ENCODE measurements at places on chromosomes 5 and 9.

GRCh38 chr5:81786991-81787390 lies 36.1 kb upstream of the SSBP2 start:
- DNase-seq: no peak

DNA sequence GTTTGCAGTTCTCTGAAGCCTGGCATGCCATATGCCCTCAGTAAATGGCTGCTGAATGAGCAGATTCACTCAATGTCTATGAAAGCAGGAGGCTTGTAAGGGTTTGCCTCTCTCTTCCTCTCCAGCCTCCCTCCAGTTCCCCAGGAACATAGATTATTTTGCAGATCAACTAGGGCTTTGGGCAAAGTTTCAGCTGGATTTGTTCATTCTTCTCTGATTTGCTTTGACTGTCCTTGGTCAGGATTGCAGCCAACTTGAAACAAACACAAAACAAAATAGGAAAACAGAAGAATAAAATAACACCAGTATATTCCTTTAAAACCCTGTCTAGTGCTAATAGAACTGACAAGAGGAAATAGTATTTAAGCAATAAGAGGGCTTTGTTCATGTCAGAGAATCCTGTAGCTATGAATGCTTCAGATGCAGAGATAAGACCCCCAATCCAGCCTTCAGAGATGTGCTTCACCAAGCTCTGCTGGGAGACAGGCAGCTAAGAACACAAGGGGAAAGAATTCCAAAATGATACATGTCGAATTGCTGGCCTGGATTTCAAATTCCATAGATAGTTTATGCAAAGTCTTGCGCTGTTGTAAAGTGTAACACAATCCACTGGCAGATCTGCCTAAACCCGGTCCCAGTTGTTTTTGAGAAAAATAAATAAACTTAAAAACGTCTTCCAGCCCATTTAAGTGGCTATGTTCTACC lies 174.3 kb downstream of the PAPPA start:
- DNase-seq: no peak

GRCh38 chr9:132381966-132382541 lies 24.6 kb downstream of the TTF1 start:
- DNase-seq: no peak

- DNase-seq: no peak
Observed at GRCh38 chr9:108290839-108291585, 564.8 kb downstream of the ACTL7B start.

DNA sequence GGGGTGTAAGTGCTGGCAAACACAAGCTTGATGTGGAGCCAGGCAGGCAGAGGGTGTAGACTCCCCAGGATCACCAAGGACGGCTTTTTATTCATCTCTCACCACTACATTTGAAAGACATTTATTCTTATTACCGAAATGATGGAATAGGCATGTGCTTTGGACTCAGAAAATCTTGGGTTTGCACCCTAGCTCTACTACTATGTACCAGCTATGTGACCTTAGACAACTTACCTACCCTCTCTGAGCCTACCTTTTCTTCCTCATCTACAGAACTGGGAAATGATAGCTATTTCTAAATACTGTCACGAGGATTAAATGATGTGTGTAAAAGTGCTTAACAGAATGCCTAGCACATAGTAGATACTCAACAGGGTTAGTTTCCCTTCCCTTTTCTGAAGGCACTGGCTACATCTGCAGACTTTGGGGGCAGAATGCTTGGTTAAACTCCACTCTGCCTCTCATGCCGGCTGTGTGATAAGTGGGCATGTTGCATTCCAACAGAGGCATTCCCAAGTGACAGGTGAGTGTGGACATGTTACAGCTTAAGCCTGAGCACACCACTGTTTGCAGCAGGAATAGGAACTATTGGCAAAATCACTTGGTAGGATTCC lies 94.8 kb downstream of the SLC1A3 start:
- no peak for DNase-seq

DNA sequence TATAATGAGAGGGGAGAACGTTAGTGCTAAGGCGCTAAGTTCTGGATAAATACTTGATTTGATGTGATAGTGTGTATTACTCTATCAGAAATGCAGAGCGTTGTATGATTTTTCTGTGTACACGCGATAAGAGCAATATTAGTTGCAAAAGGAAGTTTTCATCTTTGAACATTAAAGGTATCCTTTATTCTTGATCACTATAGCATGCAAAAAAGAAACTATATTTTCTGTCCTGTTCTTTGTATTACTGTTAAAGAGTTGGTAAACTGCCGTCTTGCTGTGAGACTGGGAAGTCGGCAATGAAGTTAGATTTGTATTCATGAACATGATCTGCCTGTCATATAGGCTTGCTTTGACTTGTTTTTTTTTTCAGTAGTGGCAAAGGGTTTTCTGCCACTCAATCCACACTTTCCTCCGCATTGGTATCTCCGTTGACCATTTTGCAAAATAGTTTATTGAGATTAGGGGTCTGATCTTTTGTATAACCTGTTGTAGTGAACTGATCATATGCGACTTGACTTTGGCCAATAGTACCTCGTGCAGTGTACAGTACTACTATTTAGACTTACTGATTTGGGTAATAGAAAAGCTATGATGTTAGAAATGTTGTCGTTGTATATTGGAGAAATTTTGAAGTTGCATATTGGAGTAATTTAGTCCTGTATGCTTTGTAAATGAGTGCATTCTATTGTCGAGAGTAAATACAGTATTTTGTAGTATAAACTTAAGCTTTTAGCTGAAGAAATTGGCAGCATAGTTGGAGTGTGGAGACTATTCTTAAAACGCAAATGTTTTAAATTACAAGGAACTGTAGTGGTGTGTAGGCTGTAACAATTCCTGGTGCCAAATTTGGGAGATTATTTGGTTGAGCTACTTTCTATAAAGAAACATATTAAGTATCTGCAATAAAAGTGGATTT lies 1.7 kb downstream of the DENND4C start:
- DNase-seq: no peak

- DNase-seq: no peak
Observed at GRCh38 chr9:81759680-81760215, 70.4 kb upstream of the TLE1 start.

DNA sequence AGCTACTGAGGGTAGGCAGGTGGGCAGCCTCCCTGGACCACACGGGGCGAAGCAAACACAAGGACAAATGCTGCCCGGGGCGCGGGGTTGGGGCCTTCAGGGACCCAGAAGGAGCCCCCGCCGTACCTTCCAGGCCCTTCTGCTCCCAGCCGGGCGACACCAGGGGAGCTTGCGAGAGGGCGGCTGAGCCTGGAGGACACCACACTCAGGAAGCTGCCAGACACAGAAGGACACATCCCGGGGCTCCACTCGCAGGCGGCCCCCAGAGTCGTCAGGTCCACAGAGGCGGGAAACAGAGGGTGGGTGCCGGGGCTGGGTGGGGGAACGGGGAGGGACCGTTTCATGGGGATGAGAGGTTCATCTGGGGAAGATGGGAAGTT lies 58.5 kb upstream of the UBAC1 start:
- DNase-seq: no peak

- DNase-seq: no peak
Observed at GRCh38 chr5:87170799-87171198, 96.9 kb upstream of the RASA1 start.

GRCh38 chr5:61811052-61811451 lies 479.0 kb downstream of the ZSWIM6 start:
- no peak for DNase-seq

GRCh38 chr9:128204858-128205257 lies 1.7 kb downstream of the DNM1 start:
- no peak for DNase-seq

- DNase-seq: no peak
Observed at GRCh38 chr9:16306586-16306985, 563.9 kb downstream of the BNC2 start.

DNA sequence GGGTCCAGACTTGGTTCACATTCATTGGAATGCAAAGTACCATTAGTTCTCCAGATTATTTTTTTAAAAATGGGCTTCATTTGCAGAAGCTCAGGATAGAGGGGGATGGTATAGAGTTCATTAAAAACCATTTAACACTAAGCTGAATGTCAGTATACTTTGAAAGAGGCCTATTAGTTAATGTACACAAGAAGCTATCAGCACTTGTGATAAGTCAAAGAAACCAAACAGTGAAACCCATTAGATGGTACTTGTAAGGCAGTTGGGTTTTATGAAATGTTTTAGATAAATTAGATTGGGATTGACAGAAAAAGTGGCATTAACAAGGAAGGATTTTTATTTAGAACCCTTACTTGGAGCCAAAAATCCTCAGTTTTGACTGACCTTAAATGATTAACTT lies 229.2 kb upstream of the MPDZ start:
- DNase-seq: no peak

DNA sequence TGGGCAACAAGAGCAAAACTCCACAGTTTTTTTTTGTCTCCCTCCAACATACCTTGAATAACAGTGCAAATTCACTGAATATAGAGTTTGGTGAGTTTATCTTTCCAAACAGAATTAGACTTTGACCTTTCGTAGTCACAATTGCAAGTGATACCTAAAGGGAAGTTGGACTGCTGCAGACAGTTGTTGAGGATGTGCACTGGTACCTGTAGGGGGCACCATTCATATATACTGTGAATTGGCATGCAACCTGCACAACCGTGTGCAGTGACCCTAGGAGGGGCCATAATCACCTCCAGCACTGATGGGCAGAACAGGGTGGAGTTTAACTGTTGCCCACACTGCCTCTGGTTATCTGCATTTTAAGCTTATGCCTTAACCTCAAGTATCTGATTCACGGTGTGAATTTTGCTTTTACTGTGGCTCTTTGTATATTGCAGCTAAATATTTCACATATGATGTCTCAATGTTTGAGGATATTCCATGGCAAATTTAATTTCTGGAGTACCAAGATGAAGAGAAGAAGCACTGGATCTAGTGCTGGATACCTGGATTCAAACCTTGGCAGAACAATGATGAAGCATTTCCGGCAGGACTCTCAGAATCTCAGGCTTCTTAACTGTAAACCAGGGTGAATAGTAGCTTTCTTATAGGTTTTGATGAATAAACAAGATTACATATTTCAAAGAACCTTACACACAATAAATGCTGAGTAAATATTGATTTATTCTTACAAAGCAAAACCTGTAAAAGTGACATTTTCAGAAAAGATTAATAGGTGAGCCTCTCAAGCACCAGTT lies 144.3 kb downstream of the ACTBL2 start:
- no peak for DNase-seq

- no peak for DNase-seq
Observed at GRCh38 chr5:132273631-132274030, 16.1 kb downstream of the PDLIM4 start.

DNA sequence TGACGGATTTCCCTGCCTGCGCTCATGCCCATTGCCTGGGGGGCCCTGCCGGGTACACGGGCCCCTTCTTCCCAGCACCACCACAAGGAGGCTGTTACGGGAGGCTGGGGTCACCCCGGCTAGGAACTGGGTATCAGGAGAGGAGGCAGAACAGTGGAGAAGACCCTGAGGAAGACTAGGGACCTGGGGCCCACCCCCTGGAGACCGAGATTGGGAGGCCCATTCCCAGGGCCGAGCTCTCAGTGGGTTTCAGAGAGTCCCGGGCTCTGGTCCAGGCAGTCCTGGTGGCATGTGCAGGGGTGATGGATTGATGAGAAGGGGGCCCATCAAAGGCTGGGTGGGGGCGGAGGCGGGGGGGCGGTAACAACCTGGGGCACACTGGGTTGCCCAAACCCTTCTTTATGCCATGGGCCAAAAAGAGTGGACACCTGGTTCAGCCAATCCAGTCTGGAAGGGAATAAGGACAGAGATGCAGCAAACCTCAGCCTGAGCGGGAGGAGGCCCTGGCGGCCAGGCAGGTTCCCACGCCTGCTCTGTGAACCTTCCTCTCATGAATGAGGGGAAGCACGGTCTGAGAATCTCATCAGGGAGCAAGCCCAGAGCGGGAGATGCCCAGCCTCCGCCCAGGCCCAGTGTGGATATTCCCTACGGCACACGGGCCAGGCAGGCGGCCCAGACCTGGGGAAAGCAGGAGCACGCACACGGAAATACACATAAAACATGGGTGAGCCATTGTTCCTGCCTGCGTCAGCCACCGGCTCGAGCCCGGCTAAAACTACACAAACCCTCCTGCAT lies 785 bp upstream of the P4HA2 start:
- DNase-seq: no peak

DNA sequence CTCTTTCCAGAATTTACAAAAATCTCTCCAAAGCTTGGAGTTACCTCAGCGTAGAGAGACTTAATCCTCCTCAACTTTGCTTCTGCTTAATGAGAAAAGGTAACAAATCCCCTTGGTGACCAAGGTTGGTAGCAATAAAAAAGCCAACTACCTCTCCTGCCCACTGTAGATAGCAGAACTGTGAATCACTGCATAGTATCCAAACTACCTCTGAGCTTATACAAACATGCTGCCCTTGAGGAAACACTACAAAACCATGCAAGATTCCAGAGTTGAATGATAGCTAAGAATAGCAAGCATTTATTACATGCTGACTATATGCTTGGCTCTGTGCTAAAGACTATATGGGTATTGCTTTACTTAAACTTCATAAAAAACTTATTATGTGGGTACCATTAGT lies 2.8 kb upstream of the ADAMTS12 start:
- no peak for DNase-seq

DNA sequence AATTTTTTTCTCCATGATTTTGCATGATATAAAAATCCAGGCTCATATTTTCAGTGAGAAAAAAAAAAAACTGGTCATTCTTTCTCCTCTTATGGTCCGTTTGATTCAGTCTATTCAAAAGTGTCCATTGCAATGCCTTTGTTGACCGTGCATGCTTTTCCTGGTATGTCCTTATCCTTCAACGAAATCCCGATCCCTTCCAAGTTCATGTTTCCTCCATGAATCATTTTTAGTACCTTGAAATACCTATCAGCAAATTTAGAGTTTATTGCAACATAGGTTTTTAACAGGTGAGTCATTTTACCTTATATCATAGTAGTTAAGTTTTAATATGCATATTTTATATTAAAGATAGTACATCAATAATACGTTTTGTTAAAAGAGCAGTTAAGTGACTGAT lies 773.8 kb upstream of the CHD1 start:
- DNase-seq: no peak

GRCh38 chr9:136397643-136398042 lies 2.3 kb downstream of the SNAPC4 start:
- no peak for DNase-seq

DNA sequence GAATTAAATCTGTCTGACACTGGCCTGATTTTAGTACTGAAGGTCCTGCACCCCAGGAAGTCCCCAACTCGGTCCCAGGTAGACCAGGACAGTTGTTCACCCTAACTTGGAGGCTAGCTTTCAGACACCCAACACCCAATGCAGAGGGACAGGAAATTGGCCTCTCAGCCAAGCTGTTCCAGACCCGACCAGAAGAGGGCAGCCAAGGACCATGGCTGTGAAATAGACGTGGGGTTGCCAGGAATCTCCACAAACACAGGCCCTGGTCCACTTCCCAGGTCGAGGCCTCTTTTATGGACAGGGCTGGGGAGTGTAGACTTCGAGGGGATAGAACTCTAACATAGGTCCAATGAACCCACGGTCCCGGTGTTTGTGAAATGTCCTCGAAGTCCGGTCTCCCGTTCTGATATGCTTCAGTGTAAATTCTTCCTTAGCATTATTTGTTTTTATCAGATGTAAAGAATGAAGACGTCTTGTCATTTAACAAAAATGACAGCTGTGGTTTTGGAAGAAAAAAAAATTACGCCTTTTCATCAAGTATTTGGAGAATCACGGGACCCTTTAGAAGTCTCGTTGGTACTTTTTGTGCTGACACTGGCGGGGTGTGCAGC lies 260.3 kb upstream of the ADAMTS16 start:
- no peak for DNase-seq

- DNase-seq: no peak
Observed at GRCh38 chr5:131285703-131286399, 22.0 kb downstream of the CDC42SE2 start.

GRCh38 chr9:111282845-111283244 lies 47.2 kb downstream of the OR2K2 start:
- DNase-seq: no peak

GRCh38 chr5:1099926-1100663 lies 11.8 kb downstream of the SLC12A7 start:
- DNase-seq: no peak

Data from NCI-H1436 treated with DMSO at 0.1 percent for 48 hours (cell line).